ENCODE measurements at places on chromosomes 16 and 17.
A peak's percentile ranks its signal among the peaks of the same experiment; 100 is the strongest.

DNA sequence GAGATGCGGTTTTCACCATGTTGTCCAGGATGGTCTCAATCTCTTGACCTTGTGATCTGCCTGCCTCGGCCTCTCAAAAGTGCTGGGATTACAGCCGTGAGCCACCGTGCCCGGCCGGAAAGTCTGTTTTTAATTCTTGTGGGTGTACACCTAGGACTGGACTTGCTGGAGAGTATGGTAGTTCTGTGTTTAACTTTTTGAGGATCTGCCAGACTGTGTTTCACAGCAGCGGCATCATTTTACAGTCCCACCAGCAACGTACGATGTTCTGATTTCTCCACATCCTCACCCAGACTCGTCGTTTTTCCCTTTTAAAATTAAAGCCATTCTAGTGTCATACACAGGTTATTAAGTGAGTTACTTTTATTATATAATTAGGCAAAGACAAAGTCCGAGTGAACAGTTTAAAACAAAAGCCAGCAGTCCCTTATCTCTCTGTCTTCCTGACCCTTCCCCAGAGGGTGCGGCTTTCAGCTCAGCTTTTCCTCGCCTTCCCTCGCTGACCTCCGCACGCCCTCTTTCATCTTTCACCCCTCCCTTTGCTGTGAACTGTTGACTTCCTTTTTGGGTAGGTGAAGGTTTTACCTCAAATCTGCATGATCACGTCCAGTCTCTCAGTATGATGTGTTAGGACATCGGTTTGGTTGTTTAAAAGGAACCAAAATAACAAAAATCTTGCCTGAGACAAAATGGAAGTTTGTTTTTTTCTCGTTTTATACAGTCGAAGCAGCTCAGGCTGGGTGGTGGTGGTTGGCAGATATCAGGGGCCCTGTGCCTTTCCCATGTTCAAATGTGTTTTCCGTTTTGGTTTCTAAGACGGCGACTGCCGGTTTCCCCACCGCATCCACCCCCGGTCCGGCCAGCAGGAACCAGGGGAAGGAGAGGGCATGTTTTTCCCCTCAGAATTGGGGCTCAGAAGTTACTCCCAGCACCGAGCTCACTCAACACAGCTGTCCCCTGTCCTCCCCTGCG lies 18.0 kb downstream of the FAM234A start:
- DNase-seq = no peak

GRCh38 chr17:30605523-30605922 lies 128.3 kb downstream of the GOSR1 start:
- DNase-seq = no peak

- no peak for DNase-seq
These were observed 24.9 kb upstream of the MYH2 start for GRCh38 chr17:10574324-10574723.

DNA sequence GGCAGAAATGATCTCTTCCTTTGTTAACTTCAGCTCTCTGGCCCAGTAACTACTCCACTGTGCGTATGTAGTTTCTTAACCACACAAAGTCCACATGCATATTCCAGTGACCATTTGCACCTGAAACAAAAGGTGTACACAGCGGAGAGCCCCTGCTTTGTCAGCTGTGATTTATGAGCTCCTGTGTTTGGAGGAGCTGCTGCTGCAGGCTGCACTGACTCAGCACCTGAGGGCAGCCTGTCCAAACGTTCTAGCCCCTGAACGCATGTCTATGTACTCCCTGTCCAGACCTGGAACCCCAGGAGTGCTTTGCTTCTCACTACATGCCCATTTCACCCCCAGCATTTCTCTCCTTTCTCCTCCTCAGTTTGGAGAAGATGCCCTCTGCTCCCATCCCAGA lies 216.1 kb downstream of the ABCC12 start:
- no peak for DNase-seq

- DNase-seq = no peak
These were observed 23.3 kb upstream of the CA10 start for GRCh38 chr17:52181782-52182181.

GRCh38 chr17:40443988-40444899 lies 994 bp downstream of the IGFBP4 start:
- DNase-seq = no peak

DNA sequence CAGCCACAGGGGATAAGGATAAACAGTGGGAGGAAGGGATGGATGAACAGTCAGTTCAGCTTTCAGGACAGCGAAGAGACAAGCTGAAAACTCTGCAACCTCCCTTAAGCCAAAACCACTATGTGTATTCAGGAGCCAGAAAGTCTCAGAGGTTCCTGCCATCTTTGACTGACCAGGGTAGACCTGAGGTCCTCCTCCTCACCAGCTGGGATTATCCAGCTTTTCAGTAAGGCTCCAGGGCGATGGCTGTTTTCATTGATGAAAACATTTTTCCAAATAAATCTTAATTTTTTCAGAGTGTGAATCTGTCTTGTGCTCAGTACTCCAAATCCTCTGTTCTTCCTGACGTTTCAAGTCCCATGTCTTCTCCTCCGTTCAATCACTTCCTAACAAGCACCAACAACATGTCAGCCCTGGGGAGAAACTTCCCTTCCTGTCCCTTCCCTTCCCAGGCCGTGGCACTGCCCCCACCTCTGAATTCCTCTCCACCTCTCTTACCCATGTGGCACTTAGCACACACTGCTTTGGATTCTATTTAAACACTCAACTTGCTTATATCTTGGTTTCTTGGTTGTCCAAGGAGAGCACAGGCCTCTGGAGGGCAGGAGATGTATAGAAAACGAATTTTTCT lies 5.2 kb downstream of the HSDL1 start:
- no peak for DNase-seq

DNA sequence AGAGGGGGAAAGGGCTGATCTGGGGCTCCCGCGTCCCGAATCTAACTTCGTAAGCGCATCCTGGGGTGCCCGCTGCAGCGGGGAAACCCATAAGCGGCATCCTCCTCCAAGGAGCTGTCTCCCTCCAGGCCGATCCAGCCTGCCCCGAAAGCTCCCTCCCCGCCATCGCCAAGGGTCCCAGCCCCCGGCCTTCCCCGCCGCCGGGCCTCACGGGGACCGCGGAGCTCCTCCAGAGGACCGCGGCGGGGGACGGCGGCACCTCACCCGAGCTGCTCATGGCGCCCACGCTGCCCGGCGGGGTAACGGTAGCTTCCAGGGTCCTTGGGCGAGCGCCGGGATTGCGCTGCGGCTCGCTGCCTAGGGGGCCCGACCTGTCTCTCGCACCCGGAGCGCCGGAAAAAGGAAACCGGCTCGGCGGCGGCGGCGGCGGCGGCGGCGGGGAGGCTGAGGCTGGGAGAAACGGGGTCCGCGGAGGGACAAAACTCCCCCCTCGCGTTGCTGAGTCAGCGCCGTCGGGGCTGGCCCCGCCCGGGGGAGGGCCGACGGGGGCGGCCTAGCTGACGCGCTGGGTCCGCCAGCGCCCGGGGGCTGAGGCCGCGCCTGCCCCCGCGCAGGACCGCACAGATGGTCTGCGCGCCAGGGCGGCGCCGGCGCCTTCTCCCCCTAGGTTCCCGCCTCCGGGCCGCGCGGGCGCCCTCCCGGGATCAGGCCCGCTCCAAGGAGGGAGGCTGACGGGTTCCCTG lies at the start of gene BLMH:
BLMH (minus strand) TSS at position 402 of the 743 bp plus-strand sequence; CDS start at position 277, 125 bp downstream.
- DNase-seq = peak; percentile 54

- DNase-seq = no peak
These were observed 893.4 kb upstream of the CDH8 start for GRCh38 chr16:62929593-62929992.

DNA sequence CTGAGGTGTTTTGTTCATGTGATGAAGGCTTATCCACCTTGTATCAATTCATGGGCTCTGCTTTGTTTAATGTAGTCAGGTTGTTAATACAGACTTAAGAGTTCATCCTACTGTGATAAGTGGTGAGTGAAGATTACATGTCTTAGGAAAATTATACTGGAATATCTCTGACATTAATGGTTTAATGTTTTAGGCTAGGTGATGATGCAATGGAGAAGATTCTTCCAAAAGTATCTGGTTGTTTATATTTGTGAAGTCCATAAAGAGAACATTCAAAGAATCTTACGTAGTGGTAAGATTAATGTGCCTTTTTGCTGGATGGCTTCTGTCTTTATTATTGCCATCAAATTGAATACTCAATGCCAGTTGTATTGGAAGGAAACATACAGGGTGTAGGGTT lies 236.4 kb downstream of the BCAS3 start:
- no peak for DNase-seq

GRCh38 chr17:30571921-30572320 lies 94.7 kb downstream of the GOSR1 start:
- DNase-seq = no peak

- DNase-seq = no peak
These were observed 230.4 kb downstream of the PARN start for GRCh38 chr16:14399378-14400284.

- DNase-seq = no peak
These were observed 180.5 kb upstream of the TOX3 start for GRCh38 chr16:52727441-52727840.

DNA sequence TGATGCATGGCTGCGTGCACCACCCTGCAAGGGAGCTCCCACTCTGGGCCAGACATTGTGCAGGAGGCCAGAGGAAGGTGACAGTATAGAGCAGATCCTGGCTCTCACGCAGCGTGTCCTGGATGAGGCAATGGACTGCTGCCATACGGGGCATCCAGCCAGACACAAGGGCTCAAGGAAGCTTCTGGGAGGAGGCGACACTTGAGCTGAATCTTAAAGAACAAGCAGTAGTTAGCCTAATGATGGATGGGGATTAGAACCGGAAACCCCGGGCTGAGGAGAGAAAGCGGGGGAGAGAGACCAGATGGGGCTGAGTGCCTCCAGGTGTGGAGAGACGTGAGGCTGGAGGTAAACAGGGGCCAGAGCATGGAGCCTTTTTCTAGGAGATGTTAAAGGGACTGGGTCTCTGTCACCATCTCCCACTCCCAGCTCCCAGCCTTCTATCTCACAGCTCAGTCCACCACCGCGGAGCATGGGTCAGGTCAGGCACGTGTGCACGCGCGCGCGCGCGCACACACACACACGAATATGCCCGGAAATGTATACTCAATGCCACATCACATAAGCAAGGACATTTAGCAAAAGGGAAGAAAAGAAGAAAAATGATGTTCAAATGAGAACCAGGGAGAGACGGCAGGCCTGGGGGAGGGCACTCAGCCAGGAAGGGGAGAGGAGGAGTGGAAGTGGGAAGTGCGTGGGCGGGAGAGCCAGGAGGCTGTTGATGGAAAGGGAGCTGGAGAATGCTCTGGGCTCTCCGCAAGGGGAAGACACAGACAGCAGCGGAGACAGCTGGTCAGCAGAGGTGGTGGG lies 46.3 kb downstream of the CCDC42 start:
- no peak for DNase-seq

DNA sequence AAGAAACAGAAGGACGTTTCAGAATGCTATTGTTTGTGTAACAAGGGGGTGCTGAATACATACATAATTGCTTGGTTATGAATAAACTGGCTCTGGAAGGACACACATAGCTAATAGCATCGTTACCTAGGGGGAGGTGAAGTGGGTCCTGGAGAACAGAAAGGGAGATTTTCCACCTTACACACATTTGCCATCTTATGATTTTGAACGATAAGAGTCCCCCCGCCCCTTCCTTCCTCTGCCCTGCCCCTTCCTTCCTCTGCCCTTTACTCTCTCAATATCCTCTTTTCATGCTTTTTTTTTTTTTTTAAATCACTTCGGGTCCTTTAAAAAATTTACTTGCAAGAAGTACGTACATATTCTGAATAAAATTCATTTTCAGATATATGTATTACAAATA lies 902 bp upstream of the DHRS7B start:
- DNase-seq = peak; percentile 36

- no peak for DNase-seq
These were observed 1093.2 kb upstream of the EEF2KMT start for GRCh38 chr16:6190776-6191175.

Measured in activated CD4-positive, CD25-positive, alpha-beta regulatory T cell treated with anti-CD3 and anti-CD28 coated beads, Interleukin-2, amount 50 U/mL, for 16 hours (primary cell).